ENCODE measurements at places on chromosomes 6 and 20.

GRCh38 chr6:10266061-10266460 lies 148.8 kb downstream of the TFAP2A start:
- DNase-seq = no peak

- DNase-seq = no peak
Observed at GRCh38 chr6:24571361-24571760, 74.6 kb downstream of the KIAA0319 start.

GRCh38 chr6:103723438-103724322 lies 1136.0 kb downstream of the HACE1 start:
- DNase-seq = no peak

GRCh38 chr6:148805777-148806176 lies 58.9 kb downstream of the UST start:
- DNase-seq = no peak

- no peak for DNase-seq
Observed at GRCh38 chr20:45358282-45359068, 4.5 kb upstream of the SYS1 start.

GRCh38 chr20:7237251-7237650 lies 469.8 kb downstream of the BMP2 start:
- no peak for DNase-seq

GRCh38 chr20:561437-562231 lies 18.0 kb upstream of the CSNK2A1 start:
- DNase-seq = peak; percentile 58

- no peak for DNase-seq
Observed at GRCh38 chr20:58106143-58106750, 122.2 kb downstream of the ANKRD60 start.

DNA sequence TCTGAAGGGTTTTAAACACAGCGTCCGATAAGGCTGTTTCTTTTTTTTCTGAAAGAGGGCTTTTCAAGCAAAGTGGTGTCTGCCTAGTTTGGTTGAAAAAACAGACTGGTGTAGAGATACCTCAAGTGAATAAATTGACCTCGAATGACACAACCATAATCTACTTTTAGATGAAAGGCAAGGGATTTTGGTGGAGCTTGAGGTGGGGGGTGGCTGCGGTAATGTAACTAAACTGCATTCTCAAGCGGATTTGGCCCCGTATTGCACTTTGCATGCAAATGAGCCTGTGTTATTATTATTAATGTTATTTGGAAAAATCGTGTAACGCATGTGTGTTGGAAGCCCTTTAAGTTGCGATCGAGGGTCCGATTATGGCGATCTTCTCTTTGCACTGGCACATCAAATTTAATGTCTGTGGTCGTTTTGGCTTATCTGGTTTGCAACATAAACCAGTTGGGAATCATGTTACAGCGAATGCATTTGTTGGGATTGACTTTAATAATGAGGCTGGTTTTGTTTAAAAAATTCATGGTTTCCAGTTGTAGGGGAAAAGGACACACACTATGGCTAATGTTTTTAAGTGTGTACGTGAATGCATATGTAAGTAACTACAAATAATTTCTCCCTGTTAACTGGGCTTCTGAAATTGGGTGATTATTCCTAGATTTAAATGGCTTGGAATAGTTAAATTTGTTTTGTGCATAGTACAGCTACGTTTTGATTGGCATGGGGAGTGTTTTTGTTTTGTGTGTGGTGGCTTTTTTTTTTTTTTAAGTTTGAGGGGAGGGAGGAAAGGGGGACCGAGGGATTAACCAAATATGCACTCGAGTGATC lies 1.0 kb downstream of the JARID2 start:
- no peak for DNase-seq

- DNase-seq = no peak
Observed at GRCh38 chr20:49697071-49697470, 16.6 kb downstream of the B4GALT5 start.

- DNase-seq = no peak
Observed at GRCh38 chr6:23145781-23146180, 576.4 kb downstream of the HDGFL1 start.

- no peak for DNase-seq
Observed at GRCh38 chr6:79071547-79071946, 6.5 kb downstream of the PHIP start.

DNA sequence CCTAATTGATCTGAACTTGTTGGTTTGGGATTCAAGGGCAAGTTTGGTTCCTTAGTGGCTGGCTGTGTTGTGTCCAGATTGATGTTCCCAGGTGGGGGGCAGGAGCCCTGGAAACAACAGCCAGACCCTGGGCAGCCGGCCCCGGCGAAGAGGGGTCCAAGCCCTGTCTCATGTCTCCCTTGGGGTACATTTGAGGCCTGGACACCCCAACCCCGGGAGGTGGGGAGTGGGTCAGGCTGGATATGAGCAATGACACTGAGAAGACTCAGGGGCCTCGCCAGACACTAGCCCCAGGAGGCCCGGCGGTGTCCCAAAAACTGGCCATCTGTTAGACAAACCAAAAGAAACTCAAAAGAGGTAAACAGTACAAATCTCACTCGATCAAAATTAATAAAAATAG lies 79.6 kb downstream of the YTHDF1 start:
- DNase-seq = no peak

DNA sequence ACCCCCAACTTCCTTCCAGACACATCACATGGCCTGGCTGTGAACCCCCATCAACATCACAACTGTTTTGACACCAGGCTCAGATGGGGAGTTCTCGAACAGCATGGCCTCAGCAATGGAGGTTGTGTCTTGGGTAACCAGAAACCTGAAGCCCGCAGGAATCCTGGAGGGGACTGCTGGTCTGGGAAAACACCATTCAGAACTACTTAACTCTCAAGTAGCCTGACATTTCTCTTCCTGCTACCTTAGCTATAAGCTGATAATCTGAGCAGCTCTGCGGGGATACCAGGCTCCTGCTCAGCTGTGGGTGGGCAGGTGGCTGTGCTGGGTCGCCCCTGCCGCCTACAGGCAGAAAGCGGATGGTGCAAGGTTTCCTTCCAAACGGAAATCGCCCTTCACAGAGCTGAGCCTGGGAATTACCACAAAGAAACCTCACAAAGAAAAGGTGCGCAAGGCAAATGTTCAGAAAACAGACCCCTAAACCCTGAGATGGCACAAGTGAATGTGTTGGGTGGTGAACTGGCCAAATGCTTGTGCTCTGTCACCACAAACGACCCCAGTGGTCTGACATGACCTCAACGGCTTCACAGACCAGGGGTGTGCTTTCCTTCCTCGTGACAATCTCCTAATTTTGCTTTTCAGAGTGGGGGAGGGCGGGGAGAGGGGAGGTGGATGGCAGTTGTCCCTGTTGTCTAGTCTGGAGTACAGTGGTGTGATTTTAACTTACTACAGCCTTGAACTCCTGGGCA lies 29.5 kb downstream of the SNX5 start:
- peak; percentile 24 for DNase-seq

- no peak for DNase-seq
Observed at GRCh38 chr6:165805067-165805555, 142.1 kb upstream of the PDE10A start.

DNA sequence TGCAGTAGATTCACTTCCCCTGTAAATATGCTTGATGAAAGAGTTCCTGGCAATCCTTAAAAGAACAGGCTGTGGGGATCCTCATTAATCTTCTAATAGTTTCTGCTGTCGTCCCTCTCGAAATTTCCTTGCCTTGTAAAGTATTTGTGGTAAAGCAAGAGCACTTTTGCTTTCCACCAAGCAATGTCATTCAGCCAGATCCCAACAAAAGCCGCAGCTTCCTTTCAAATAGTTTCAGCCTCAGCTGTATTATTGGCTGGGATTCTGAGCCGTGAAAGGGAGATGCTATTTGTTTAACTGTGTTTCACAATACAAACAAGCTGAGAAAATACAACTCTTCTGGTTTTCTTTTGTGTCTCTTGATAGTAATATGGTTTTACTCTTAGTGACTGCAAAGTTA lies 48.9 kb upstream of the EPHA7 start:
- no peak for DNase-seq

DNA sequence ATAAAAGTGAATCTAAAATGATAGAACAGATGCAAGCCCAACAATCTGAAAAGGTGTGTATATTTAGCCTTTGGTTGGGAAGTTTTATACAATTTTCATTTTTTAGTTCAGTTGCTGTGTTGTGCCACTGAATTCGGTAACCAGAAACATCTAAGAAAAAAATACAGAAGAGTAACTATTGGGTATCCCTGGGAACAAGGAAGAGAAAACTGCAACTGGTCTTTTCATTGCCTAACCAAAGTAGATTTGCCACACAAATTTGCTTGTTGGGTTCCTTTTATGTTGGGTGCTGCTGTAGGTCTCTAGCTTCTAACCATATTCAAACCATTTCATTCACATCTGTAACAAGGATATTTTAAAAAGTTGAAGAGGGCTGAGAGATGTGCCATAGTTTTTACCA lies 2.8 kb upstream of the TMEM30A start:
- DNase-seq = no peak

GRCh38 chr6:14965424-14966075 lies 280.3 kb upstream of the JARID2 start:
- no peak for DNase-seq

- DNase-seq = no peak
Observed at GRCh38 chr20:5862703-5863039, 87.7 kb downstream of the TRMT6 start.

GRCh38 chr20:50392138-50392866 lies 117.9 kb upstream of the PTPN1 start:
- no peak for DNase-seq

- no peak for DNase-seq
Observed at GRCh38 chr6:107582086-107582485, 92.2 kb downstream of the SOBP start.

DNA sequence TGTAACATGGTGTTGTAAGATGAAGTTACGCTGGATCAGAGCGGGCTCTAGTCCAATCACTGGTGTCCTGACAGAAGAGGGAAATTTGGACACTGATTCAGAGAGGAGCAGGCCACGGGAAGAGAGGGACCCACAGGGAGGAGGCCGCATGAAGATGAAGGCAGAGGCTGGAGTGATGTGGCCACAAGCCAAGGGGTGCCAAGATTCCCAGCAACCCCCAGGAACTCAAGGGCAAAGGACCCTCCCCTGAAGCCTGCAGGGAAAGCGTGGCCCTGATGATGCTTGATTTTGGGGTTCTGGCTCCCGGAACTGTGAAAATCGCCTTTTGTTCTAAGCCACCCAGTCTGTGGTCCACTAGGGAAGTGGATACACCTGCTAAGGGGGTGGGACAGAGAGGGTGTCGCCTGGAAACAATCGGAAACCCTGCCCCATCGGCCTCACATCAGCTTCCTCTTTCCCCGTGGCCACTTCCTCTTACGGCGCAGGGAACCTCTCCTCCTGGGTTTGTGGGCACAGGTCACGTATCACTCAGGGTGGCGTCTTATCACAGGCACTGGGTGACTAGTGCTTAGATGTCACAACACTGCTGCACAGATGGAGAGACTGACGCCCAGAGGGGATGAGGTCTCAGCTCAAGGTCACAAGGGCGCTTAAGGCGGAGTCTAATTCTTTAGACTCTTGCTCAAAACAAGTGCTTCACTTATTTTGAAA lies 58.0 kb downstream of the SULF2 start:
- DNase-seq = peak; percentile 11

DNA sequence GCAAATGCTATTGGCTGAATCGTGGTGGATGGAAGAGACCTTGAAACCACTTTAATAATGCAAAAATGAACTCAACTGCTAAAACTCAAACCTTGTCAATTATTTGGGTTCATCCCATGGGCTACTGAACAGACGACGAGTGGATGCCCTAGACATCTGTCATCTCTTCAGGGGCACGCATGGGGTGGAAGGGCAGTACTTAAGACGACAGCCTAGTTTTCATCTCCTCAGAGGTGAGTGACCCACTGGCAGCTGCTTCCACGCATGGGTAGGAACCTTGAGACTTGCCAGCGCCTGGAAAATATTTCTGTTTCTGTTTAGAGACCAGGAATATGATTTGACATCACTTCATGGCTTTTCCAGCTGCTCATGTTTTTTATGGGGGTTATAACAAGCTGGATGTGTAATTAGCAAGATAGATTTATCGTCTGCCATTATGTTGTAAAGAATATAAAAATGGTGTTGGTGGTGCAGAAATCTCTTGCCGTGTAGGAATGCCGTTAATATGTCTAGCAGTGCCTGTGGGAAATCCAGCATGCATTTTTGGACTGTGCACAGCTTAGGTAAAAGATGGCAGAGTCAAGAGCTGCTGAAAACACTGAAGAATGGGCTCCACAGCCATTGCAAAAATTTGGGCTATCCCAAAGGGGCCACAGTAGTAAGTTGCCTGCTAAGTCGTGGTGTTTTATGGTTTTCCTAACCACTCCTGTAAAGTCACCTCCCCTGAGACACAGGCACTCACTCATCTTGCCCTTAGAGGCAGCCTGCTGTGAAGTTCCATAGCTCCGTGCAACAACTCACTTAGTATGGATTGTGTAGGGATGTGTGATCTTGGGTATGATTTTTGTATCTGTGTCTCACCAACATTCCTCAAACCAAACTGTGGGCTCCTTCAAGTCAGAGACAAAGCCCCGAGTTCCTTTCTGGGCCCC lies 203.3 kb downstream of the EYA2 start:
- DNase-seq = peak; percentile 43

DNA sequence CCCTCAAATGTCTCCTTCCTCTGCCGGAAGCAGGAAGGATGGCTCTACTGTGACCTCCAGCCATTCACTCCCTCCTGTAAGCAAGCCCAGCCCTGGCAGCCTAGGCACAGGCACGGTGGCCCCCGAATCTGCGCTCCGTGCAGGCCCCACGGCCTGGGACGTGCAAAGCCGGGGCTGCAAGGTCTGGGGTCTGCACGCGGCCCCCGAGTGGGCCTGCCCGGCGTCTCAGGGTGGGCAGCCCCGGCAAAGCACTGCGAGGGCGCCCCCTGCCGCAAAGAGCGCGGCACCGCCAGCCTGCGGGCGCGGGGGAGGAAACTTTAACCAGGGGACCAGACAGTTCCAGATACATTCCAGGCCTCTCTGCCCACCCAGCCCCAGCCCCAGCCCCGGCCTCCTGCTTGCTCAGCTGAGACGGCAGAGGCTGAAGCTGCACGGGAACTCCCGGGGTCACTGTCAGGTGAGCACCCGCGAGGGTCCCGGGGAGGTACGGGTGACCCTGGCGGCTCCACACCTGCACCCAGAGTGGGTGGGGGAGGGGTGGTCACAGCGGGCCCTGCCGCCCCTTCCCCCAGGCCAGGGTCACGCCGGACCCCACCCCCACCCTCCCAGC lies 98.8 kb downstream of the ASXL1 start:
- DNase-seq = peak; percentile 22

GRCh38 chr6:141183368-141183767 lies 949.4 kb upstream of the GJE1 start:
- DNase-seq = no peak

GRCh38 chr20:56752274-56752673 lies 123.2 kb downstream of the TFAP2C start:
- no peak for DNase-seq

GRCh38 chr6:56247654-56248122 lies 308 bp upstream of the COL21A1 start:
- no peak for DNase-seq

DNA sequence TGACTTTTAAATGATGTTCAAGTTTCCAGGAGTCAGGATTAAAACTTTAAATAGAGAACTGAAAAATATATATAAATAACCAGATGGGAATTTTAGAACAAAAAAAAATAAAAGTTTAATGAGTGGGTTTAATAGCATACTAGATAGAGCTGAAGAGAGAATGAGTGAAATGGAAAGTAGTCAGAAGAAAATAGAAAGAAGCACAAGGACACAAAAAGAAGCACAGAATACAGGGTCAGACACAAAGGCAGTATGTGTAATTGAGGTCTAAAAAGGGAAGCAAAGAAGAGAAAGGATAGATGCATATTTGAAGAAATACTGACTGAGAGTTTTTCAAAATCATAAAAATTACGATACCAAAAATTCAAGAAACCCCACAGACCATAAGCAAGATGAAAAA lies 159.8 kb upstream of the FERMT1 start:
- no peak for DNase-seq

All from NCI-H1694 treated with DMSO at 0.1 percent for 48 hours (cell line).